ENCODE measurements at places on chromosomes 12 and 14. TPM values are rescaled to one million over a fixed set of nuclear protein-coding genes. Genes with fewer than 3 reads are reported as not detected.

Gene PRIM1
- 23.6 TPM for total RNA-seq

Gene FIGNL2
- 1.6 TPM for total RNA-seq

Gene ITGB7
- total RNA-seq: 590 TPM

Gene HVCN1
- total RNA-seq: 14.2 TPM
